ENCODE measurements at places on chromosomes 1 and 21. TPM values are rescaled to one million over a fixed set of nuclear protein-coding genes. Genes with fewer than 3 reads are reported as not detected.
A peak's percentile ranks its signal among the peaks of the same experiment; 100 is the strongest.

- DNase-seq, result no peak
Measured at GRCh38 chr1:245877976-245878375, 629.1 kb downstream of the SMYD3 start.

Gene SLC1A7
- not detected for total RNA-seq

DNA sequence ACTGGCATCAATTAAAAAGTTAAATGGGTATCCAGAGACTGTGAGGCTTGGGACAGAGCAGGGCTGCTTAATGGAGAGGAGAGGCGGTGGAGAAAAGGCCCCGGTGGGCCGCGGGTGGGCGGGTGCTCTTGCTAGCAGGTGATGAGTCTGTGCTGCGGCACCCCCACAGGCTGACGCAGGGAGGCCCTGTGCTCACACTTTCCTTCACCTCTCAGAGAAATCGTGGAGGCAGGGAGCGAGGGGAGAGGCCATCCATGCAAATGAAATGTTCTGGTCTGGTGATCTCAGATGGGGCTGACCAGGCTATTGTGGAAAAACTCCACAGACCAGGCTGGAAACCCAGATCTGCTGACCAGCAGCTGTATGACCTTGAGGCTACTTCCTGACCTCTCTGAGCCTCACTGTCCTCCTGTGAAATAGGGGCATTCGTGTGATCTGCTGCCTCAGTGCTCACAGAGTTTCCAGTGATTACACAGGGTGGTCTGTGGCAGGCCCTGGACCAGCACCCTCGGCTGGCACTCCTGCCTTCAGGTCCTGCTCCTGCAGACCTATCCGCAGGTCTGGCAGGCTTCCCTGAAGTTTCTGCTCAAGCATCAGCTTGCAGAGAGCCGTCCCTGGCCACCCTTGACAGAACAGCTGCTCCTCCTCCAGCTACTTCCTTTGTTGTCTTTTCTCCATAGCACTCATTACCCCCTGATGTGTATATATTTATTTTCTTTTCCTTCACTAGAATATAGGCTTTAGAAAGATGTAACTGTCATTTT lies 89.2 kb downstream of the BEND5 start:
- no peak for DNase-seq

- no peak for DNase-seq
Measured at GRCh38 chr1:247357781-247358211, 26.1 kb upstream of the ZNF496 start.

DNA sequence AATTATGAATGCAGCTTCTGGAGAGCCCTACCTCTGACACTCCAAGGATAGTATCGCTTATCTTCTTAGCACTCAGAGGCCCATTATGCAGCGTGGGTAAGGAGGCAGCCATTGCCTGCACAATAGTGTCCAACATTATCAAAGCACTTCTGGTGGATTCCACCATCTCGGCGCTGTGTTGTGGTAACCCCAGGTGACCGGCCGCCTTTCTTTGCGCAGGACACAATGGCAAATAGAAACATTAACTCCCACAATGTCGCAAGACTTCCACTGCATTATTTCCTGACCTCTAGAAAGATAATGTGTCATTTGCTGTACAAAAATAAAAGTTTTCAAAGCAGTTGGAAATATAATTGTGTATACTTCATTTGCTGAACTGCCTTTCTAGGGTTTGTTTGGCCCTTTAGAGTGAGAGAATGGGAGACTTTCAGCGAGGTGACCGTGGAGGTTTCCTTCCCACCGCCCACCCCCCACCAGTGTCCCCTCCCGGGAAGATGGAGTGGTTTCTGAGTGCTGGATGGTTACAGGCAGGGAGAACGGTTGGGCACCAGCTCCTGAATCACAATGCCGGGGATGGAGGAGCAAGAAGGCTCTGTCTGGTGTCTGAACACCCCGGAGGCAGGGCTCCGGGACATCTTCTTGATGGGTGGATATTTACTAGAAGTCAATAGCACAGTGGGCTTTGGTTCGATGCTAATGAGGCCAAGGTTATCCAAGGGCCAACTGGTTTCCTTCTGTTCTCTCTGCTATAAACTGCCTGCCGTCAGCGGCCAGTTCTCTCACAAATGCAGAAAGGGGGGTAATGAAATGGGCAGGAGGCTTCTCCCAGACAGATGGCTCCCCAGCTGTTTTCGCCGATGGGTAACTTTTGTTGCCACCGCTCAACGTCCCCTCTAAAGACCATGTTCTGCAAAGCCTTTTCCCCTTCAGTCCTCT lies 215.4 kb upstream of the PROX1 start:
- peak; percentile 53 for DNase-seq

Gene DNM3
- total RNA-seq, result 11.4 TPM

DNA sequence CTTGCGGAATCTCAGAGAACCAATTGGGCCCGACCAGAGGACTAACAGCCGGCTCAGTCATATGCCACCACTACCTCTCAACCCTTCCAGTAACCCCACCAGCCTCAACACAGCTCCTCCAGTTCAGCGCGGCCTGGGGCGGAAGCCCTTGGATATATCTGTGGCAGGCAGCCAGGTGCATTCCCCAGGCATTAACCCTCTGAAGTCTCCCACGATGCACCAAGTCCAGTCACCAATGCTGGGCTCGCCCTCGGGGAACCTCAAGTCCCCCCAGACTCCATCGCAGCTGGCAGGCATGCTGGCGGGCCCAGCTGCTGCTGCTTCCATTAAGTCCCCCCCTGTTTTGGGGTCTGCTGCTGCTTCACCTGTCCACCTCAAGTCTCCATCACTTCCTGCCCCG lies 49.8 kb downstream of the ACP6 start:
- DNase-seq, result no peak

GRCh38 chr1:183716286-183716685 lies 63.2 kb upstream of the APOBEC4 start:
- DNase-seq, result no peak

Gene PPIAL4G
- 0.61 TPM for total RNA-seq

GRCh38 chr21:45898028-45898350 lies 83.6 kb upstream of the COL6A1 start:
- no peak for DNase-seq

DNA sequence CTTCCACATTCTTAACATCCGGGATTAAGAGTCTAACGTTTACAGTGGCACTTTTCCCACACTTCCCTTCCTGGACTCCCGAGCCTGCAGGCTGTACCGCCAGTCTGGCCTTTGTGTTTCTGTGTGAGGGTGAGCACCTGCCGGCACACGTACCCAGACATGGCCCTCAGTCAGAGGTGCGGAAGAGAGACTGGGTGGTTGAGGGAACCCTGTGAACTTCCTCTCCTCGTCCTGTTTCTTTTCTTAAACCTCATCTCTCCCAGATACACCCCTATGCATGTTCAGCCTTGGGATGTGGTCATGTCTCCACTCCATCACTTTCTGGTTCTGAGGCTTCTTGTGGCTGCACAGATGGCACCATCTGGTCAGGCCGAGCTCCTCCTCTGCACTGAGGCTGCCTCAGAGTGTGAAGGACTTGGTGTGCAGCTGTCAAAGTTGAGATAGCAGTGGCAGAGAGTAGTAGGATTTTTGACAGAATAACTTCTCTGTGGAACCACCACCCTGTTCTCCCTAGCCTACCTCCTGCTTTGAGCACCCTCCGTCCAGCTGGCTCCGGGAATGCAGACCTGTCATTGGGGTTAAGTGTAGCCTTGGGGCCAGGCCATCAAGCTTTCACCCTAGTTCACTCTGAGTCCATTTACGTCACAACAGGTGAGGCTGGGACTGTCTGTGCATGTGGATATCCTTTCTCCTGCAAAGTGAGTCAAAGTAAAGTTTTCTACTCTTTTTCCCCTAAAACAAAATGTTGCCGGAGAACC lies 31.4 kb downstream of the VASH2 start:
- peak; percentile 54 for DNase-seq

Gene PTGFRN
- total RNA-seq, result 61.2 TPM

GRCh38 chr1:64082459-64082858 lies 121.0 kb upstream of the UBE2U start:
- DNase-seq, result no peak

GRCh38 chr1:203093754-203094410 lies 8.1 kb upstream of the MYOG start:
- DNase-seq, result no peak

Gene GNG4
- 124 TPM for total RNA-seq

DNA sequence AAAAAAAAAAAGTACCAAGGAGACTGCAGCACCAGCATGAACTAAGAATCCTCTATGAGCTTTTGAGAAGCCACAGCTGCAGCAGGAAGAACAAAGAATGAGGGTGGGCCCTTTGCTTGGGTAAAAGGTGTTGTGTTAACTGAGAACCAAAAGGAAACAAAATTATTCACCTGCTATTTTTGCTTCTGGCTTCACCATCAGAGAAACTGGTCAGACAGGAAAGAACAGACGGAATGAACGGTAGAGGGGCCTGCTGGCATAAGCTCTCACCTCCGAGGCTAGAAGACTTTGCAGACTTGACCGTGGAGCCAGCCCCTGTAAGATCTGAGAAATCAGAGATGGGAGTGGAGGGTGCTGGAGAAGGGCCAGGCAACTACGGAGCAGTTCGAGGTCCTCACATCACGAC lies 27.6 kb downstream of the IL10RB start:
- DNase-seq, result no peak

DNA sequence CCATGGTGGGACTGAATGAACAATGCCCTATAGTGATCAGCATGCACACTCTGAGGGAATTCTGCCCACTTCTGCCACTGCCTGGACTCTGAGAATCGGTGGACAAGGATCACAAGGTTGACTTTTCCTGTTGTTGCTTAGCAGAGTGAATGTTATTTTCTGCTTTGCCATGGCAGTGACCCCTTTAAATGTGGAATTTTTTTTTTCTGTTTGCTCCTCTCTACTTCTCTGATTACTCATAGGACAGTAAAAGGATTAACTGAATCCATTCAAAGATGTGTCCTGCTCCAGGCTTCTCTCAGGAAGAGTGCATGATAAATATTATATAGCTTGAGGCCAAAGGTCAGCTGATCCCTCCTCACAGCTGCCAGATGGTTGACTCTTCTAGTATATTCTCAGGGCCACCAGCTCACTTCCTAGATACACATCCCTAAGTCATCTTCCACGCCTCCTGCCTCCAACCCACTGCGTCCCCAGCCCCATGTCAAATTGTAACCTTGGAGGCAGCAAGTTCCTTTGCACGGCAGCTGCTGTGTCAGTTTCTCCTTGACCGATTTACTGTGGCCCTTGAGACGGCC lies 74.0 kb upstream of the RALGPS2 start:
- DNase-seq, result peak; percentile 20

Gene PSRC1
- total RNA-seq, result 13.9 TPM

DNA sequence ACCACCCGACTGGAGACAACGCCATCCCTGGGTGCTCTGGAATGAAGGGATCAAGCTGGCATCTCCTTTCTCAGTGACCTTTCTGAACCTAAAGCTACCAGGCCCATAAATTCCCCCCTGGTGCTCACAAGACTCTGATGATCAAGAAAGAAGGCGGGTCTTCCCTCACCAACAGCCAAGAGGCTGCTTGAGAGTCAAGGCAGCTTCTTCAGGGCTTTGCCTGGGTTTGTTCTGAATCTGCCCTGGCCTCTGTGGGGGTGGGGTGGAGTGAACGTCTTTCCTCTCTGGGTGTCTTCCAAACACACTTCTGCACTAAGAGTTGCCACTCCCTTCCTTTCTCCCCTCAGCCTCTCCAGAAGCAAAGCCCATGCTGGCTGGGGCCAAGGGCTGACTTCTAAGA lies 36.1 kb downstream of the CD247 start:
- DNase-seq, result no peak

GRCh38 chr1:43011020-43011419 lies 52.4 kb upstream of the SLC2A1 start:
- DNase-seq, result no peak

- no peak for DNase-seq
Measured at GRCh38 chr1:203499643-203500278, 5.8 kb downstream of the OPTC start.

DNA sequence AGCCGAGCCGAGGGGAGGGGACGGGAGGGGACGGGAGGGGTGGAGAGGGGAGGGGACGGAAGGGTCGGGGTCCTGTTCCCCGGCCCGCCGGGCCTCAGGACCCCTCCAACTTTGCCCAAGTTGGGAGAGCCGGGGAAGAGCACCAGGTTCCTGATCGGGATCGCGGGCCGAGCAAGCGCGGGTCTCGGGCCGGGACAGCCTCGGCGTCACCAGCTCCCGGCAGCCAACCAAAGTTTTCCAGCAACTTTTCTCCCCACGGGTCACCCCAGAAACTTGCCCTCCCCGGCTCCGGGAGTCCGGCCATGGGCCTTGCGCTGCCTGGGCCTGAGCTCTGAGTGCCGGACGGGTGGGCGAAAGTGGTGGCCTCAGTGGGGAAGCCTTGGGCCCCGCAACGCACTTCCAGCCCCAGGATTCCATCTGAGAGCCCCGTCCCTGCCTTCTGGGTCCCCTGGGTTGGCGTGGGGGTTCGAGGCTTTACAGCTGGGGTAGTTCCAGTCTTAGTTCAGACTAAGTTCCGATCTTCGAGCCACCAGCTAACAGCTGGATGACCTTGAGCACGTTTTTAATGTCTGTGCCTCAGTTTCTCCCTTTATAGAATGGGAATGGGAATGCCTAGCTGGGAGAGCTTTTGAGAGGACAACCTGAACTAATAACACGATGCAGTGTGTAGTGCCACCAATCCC lies 458 bp downstream of the ZC3H12A start:
- no peak for DNase-seq

GRCh38 chr1:3670823-3671265 lies 18.5 kb downstream of the TP73 start:
- DNase-seq, result peak; percentile 14

DNA sequence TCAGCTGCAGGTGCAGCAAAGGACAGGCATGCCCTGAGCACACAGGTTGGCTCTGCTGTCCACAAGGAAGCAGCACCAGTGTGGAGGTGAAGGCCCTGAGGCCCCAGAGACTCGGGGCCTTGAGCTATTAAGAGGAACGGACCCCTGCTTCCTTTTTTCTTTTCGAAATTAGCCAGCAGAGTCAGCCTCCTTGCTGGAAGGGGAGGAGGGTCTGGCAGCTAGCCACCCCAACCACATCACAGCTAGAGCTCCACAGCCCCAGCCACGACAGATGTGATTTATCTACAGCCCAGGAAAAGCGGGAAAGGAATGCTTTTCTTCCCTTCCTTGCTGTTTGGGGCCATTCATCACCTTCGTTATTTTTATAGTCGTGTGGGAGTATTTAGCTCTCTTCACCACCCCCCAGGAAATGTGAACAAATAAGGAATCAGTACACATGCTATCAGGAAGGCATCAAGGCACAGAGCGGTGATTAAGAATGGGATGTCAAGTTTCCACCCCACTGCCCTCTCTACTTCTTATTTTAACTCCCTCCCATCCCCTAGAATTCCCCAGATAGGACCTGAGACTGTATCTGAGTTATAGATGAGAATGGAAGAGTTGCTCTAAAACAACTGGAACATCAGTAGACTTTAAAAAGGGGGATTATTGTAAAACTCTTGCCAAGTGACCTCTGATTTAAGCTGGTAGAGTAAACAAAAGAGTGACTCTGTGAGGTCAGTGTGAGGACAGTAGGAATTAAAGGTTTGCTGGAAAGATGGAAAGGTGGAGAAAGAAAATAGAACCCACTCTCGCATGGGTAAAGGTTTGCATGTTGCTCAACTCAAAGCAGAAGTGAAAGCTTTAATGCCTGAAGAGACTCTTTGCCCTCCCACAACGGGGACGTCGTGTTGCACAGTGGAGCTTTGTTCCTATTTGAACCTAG lies 224.7 kb upstream of the GJB5 start:
- DNase-seq, result no peak

Gene KRTAP11-1
- total RNA-seq, result not detected

Gene GOLT1A
- total RNA-seq, result not detected

All from glutamatergic neuron (in vitro differentiated cells).